HepG2 (cell line): ENCODE measurements at places on chromosomes 2 and 18. TPM values are rescaled to one million over a fixed set of nuclear protein-coding genes. Genes with fewer than 3 reads are reported as not detected.

DNA sequence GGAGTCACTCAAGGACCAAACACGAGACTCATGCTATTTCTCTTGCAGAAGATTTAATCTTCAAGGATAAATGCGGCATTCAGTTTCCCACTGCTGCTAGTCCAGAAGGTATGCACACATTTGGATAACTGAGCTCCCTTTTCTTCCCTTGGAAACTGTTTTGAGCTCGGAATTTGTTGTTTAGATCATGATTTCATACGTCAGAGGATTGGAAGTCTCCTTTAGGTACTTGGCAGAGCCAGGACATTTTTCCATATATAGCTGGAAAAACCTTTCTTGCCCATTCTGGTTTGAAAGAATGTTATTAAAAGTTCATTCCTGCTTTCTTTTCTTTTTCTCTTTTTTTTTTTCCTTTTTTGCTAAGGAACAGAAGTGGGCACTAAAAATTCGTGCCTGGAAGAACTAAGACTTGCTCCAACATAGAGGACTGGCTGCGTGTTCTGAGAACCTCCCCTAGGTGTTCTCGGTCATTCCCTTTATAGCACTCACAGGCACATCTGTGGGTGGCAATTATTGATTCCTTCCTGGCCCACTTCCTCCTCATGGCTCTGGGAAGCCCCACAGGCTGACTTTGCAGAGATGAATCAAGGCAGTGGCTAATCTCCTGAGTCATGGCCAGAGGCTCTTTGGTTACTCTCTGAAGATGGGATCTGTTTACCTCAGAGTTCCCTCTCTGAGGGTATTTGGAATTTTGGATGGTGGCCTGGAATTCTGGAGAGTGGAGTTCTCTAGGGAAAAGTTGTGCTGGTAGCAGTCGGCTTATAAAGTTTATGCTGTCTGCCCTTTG, 104.8 kb downstream of the PLCL1 start:
- DNase-seq: no peak
- H3K27me3 ChIP-seq: no peaks in the 10 kb centered on the region
- H3K4me3 ChIP-seq: no peak overlapping the region
- H3K36me3 ChIP-seq: no peaks in the 10 kb centered on the region
- H3K27ac ChIP-seq: no peak overlapping the region
- H3K4me1 ChIP-seq: no peaks in the 10 kb centered on the region

- peaks cover 16% of the 10 kb centered on the region; the same call in 2 of the 3 replicates for H3K27me3 ChIP-seq
- H3K4me3 ChIP-seq: no peak overlapping the region
- H3K4me1 ChIP-seq: no peaks in the 10 kb centered on the region
- no peaks in the 10 kb centered on the region for H3K36me3 ChIP-seq
- no peak overlapping the region for H3K27ac ChIP-seq
- DNase-seq: no peak
Measured at GRCh38 chr2:60519231-60519863, 34.1 kb downstream of the BCL11A start.

DNA sequence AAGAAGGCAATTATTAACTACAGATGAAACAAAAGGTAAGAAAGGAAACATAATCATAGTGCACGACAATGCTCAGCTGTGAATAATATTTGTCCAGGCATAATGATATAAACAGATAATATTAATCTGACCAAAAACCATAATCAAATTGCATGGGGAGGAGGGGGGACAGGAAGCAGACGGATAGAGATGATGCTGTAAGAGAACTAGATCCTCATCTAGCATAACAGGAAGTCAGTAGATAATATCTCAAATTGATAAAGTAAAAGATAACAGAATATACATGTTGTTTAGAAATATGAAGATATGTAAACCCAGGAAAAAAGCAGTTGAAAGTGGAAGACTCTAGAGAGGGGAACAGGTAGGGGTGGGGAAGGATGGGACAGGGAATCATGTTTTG, 84.9 kb upstream of the TGFA start:
- no peak overlapping the region for H3K27ac ChIP-seq
- H3K4me3 ChIP-seq: no peak overlapping the region
- H3K27me3 ChIP-seq: no peaks in the 10 kb centered on the region; the same call in 1 of the 2 replicates
- no peak for DNase-seq

GRCh38 chr2:145593991-145594614, 1074.2 kb upstream of the ZEB2 start:
- no peak overlapping the region for H3K27ac ChIP-seq
- no peak for DNase-seq

GRCh38 chr2:95525294-95526035, 40.9 kb upstream of the TRIM43B start:
- no peaks in the 10 kb centered on the region for H3K4me1 ChIP-seq
- peaks cover 12% of the 10 kb centered on the region; the same call in 2 of the 3 replicates for H3K27me3 ChIP-seq
- H3K4me3 ChIP-seq: no peak overlapping the region
- no peaks in the 10 kb centered on the region for H3K36me3 ChIP-seq
- no peak for DNase-seq

- no peaks in the 10 kb centered on the region for H3K36me3 ChIP-seq
- no peak overlapping the region for H3K27ac ChIP-seq
- H3K27me3 ChIP-seq: no peaks in the 10 kb centered on the region
Measured at GRCh38 chr2:124112206-124112605, 87.1 kb downstream of the CNTNAP5 start.

GRCh38 chr2:163467251-163467630, 268.6 kb downstream of the FIGN start:
- H3K27ac ChIP-seq: no peak overlapping the region
- no peak for DNase-seq
- no peak overlapping the region for H3K4me3 ChIP-seq
- H3K4me1 ChIP-seq: no peaks in the 10 kb centered on the region

- peaks cover 55% of the 10 kb centered on the region for H3K4me1 ChIP-seq
- H3K4me3 ChIP-seq: peak overlapping the region; percentile 53; the same call in 1 of the 2 replicates
- no peaks in the 10 kb centered on the region for H3K27me3 ChIP-seq
- H3K27ac ChIP-seq: peak overlapping the region; percentile 97
- peak; percentile 97 for DNase-seq
Measured at GRCh38 chr2:201204655-201205514, 21.9 kb downstream of the CASP10 start.

DNA sequence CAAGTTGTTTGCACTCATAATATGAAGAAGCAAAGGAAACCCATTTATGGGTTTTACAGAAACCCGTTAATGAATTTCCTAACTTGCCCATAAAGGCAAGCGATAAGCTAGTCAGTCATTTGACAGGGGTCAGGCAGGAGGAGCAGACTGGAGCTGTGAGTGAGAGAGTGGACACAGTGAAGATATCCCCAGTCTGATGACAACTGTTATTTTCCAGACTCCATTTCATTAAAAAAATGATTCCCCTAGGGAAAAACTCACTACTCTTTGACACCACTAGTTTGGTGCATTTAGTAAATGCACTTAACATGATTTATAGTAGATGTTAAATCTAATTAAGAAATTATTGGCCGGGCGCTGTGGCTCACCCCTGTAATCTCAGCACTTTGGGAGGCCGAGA, 80.8 kb downstream of the TGIF1 start:
- H3K27me3 ChIP-seq: peaks cover under 1% of the 10 kb centered on the region; the same call in 2 of the 3 replicates
- DNase-seq: no peak
- H3K4me1 ChIP-seq: peaks cover 10% of the 10 kb centered on the region
- H3K27ac ChIP-seq: no peak overlapping the region

DNA sequence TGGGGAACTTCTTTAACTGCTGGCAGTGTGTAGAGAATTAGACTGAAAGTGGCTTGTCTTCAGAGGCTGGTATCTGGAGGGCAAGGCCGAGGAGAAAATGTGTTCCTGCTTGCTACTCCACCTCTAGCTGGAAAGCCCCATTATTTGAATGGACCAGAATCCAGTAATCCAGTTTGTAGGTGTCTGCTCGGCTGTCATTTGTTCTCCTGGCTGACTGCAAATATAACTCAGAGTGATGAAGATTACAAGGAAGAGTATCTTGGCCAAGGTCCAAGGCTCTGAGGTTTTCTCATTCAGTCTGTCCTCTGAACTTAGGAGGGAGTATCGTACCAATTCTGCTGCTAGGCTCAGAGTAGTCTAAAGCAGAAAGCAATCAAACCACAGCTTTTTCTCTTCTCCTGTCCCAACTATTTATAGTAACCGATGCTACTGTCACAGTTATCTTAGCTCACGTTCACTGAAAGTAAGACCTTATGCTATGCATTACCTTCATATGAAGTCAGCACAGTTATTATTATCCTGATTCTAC, 228.6 kb downstream of the SETBP1 start:
- no peaks in the 10 kb centered on the region for H3K36me3 ChIP-seq
- no peak for DNase-seq
- no peak overlapping the region for H3K27ac ChIP-seq
- H3K27me3 ChIP-seq: no peaks in the 10 kb centered on the region
- H3K4me3 ChIP-seq: no peak overlapping the region
- H3K4me1 ChIP-seq: no peaks in the 10 kb centered on the region

GRCh38 chr2:219713110-219713509, 85.7 kb downstream of the SLC4A3 start:
- no peak overlapping the region for H3K4me3 ChIP-seq
- H3K4me1 ChIP-seq: no peaks in the 10 kb centered on the region
- peaks cover 13% of the 10 kb centered on the region; the same call in 1 of the 3 replicates for H3K27me3 ChIP-seq

DNA sequence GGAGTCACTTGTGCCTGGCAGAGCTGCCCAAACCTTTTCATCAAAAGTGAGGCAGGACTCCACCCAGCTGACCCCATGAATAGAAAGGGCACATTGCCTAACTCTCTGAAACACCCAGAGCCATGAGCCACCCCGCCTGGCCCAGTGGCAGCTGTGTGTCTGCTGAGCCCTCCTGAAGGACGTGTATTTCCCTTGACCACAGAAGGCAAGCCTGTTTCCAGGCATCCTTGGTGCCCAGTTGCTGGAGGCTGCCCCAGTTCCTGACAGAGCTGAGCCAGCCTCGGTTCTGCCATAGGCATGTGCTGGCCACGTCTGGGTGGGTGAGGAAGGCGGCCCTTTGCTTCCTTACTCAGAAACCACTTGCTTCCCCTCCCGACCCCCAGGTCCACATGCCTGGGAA, 124.7 kb upstream of the GLI2 start:
- H3K4me3 ChIP-seq: no peak overlapping the region
- no peaks in the 10 kb centered on the region for H3K36me3 ChIP-seq
- no peak for DNase-seq
- H3K27ac ChIP-seq: no peak overlapping the region
- no peaks in the 10 kb centered on the region for H3K4me1 ChIP-seq

- no peak for DNase-seq
- H3K27me3 ChIP-seq: no peaks in the 10 kb centered on the region
- H3K4me1 ChIP-seq: peaks cover 100% of the 10 kb centered on the region
- H3K27ac ChIP-seq: peak overlapping the region; percentile 97
- H3K4me3 ChIP-seq: no peak overlapping the region
- no peaks in the 10 kb centered on the region for H3K36me3 ChIP-seq
Measured at GRCh38 chr2:20582600-20583221, 68.2 kb downstream of the HS1BP3 start.

BMP10 gene
- not detected in 2 replicates for total RNA-seq

ABCG5 gene
- total RNA-seq: 5.8 and 15.1 TPM in 2 replicates

ALPG gene
- total RNA-seq: not detected in 2 replicates

OSBPL1A gene
- 0.02 and 0.13 TPM in 2 replicates for total RNA-seq

PROKR1 gene
- total RNA-seq: not detected in 2 replicates

TSPYL6 gene
- not detected in 2 replicates for total RNA-seq

CPO gene
- not detected in 2 replicates for total RNA-seq

ASB3 gene
- 40.1 and 48.2 TPM in 2 replicates for total RNA-seq

TRAF3IP1 gene
- 12.9 TPM in 2 replicates for total RNA-seq

FAHD2A gene
- total RNA-seq: 44.2 and 48.4 TPM in 2 replicates

TRIM43 gene
- not detected in 2 replicates for total RNA-seq
